ENCODE measurements at places on chromosomes 2 and 18.

DNA sequence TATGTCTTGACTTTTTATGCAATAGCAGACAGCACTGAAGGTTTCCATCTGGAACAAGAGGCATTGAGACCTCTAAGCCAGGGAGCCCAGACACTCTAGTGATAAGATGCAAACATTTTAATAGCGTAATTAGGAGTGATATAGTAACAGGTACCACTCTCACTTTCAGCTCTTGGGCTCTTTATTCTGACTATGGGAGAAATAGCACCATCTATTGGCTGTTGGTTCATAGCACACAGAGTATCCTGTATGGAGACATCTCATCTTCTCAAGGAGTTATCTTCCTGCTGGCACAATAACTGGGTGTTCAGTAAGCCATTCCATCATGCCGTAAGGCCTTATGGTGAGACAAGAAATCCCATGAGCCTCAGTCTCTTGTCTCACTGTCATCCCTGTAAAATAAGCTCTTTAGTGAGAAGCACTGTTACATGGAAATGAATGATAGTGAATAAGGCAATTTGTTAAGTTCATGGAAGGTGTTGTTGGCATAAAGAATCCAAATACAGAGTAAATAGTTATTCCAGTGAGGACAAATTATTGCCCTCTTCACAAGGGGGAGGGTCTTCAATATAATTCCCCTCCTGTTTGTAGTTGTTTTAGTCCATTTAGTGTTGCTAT, 48.3 kb downstream of the THUMPD2 start:
- DNase-seq: no peak

GRCh38 chr18:79048245-79048632, 21.0 kb upstream of the ATP9B start:
- no peak for DNase-seq

DNA sequence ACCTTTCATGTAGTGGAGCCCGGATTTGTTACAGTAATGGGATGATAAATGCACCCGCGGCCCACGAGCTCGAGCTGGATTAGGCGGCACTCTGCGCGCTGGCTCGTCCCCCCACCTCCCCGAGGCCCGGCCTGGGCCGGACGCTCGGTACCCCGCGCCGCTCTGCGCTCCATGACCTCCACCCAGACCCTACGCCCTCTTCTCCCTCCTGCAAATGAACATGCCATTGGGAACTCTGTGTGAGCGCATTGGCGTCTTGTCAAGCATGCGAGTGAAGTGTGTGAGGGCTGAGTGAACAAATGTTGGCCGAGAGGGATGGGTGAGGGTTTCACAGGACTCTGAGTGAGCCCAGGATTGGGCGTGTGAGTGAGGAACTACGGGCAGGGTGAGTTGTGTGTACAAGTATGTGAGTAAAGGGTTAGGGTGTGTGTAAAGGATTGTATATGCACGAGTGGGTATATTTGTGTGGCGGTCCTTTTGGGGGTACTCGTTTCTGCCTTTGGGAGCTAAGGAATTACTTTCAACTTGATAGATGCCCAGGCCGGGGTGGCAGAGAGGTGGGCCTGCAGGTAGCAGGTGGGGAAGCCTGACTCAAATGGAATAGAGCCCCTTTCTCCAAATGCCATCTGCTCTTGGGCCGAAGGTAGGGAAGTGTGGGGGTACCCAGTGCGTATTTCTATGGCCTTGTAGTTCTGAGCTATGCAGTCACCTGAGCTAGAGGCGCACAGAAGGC, 2.9 kb upstream of the EN1 start:
- peak; percentile 54 for DNase-seq

DNA sequence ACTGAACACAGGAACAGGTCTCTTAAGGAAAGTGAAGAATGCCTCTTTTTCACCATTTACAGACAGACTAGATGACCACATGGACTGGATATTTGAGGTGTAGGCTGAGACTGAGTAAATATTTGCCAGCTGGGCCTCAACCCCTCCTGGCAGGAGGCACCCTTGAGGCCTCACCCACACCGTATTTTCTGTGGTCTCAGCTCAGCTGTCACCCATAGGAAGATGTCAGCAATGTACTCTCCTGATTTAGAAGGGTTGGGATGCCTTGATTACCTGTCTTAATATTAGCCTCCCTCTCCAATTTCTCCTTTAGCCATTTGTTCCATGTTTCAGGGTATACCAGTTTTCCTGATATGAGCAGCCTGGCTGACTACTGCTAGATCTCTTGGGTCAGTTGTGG, 20.3 kb downstream of the ADCYAP1 start:
- no peak for DNase-seq

DNA sequence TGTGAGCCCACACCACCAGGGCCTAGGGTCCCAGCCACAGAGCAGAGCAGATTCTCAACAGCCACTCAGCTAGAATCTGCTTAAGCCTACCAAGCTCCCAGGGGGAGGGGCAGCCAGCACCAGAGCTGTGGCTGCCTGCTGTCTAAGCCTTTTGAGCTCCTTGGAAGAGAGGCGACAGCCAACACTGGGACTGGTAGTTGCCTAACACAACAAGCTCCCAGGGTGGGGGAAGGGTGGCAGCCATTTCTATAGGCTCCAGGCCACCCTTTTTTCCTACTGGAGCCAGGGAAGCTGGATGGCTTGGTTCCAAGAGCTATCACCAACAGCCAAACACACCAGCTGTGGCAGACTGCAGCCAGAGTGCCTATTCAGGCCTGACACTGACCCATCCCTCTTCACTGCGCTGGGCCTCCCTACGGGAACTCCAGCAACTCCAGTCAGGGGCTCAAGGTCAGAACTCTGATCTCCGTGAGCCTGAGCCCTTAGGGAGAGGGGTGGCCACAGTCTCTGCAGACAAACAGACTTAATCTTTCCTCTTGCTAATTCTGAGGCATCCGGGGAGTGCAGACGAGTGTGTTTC, 1824.3 kb upstream of the CELF4 start:
- no peak for DNase-seq

DNA sequence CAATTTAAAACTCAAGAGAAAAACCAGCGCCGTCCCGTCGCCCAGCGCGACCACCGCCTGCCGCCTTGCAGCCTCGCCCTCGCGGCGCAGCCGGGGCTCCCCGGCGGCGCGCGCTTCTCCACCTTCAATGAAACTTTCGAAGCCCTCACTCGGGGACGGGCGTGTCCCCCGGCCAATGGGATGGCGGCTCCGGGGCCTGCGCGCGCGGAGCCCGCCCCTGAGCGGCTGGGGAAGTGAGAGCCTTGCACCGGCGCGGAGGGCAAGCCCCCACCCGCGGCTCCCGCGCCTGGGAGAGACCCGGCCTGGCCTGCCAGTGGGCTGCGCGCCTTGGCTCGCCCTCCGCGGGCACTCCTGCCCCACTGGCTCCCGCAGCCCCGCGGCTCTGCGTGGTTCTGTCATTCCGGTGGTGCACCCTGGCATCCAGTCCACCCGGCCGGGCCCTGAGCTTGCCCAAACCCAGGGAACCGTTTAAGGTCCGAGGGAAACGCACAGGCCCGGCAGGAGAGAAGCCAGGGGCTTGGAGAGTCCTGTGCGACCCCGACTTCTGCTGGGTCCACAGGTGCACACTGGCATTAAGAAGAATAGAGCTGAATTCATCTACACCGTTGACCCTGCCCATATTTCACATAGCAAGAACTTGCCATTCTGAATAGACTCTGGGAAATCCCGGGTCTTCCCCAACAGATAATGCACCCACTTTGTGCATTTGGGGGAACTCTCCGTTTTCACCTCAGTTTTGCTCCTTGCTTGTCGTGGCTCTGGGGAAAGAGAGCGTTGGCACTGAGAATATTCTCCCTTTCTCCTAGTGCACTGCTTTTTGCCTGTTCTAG, at the start of gene PIEZO2:
Gene PIEZO2 (minus strand): TSS at position 129 of the 830 bp plus-strand sequence. CDS start 981 bp downstream, outside the sequence.
- DNase-seq: peak; percentile 85

- no peak for DNase-seq
These were observed 137.9 kb upstream of the ZC3H15 start for GRCh38 chr2:186348200-186348599.
